ENCODE measurements at places on chromosomes 11 and 22. TPM values are rescaled to one million over a fixed set of nuclear protein-coding genes. Genes with fewer than 3 reads are reported as not detected.

The UCP2 gene
- total RNA-seq, result 23.7 TPM

The MYO7A gene
- total RNA-seq, result 0.18 TPM

The SCGB1A1 gene
- not detected for total RNA-seq

The PRG3 gene
- total RNA-seq, result not detected

The GAB4 gene
- not detected for total RNA-seq

The GDPD4 gene
- not detected for total RNA-seq

The GGTLC2 gene
- not detected for total RNA-seq

The RAB38 gene
- 2.7 TPM for total RNA-seq

The RTN4R gene
- 2.7 TPM for total RNA-seq

The TSPAN18 gene
- total RNA-seq, result 31.8 TPM

The MRPL17 gene
- total RNA-seq, result 76.8 TPM

The ZBTB44 gene
- total RNA-seq, result 16.0 TPM

The MUC5B gene
- not detected for total RNA-seq

The ASPHD2 gene
- total RNA-seq, result 5.4 TPM

The CALCB gene
- not detected for total RNA-seq

The TMEM191C gene
- total RNA-seq, result 1.2 TPM

The MGAT3 gene
- total RNA-seq, result 0.05 TPM

The DEPDC7 gene
- total RNA-seq, result 2.0 TPM

The SAC3D1 gene
- 16.8 TPM for total RNA-seq

The FGF19 gene
- not detected for total RNA-seq

The CBLIF gene
- not detected for total RNA-seq

The SCUBE2 gene
- 0.76 TPM for total RNA-seq

The ARHGEF17 gene
- total RNA-seq, result 98.5 TPM

The CCDC73 gene
- not detected for total RNA-seq

The CYTH4 gene
- total RNA-seq, result 0.47 TPM

The KDM4E gene
- not detected for total RNA-seq

The LRRC32 gene
- 177 TPM for total RNA-seq

The PHLDA2 gene
- 67.4 TPM for total RNA-seq

The CTR9 gene
- total RNA-seq, result 23.3 TPM

The APLNR gene
- total RNA-seq, result 0.10 TPM

The RIN1 gene
- 17.2 TPM for total RNA-seq

The MMP13 gene
- not detected for total RNA-seq

The JOSD1 gene
- 64.8 TPM for total RNA-seq

The ADM2 gene
- 5.4 TPM for total RNA-seq

The TMPRSS6 gene
- not detected for total RNA-seq

The SYCE3 gene
- total RNA-seq, result 2.6 TPM

The FLRT1 gene
- not detected for total RNA-seq

The LIF gene
- 16.6 TPM for total RNA-seq

The TRIM34 gene
- 9.2 TPM for total RNA-seq

The MMP1 gene
- total RNA-seq, result 2,602 TPM

The ARHGAP20 gene
- total RNA-seq, result 0.70 TPM

The TTC17 gene
- total RNA-seq, result 90.1 TPM

The PKP3 gene
- total RNA-seq, result 0.41 TPM

The OR52A1 gene
- total RNA-seq, result not detected

The CDC42BPG gene
- 0.64 TPM for total RNA-seq

The OR51B4 gene
- total RNA-seq, result not detected

The OR51B2 gene
- total RNA-seq, result not detected
